ENCODE measurements at places on chromosomes 2 and 18.
A peak's percentile ranks its signal among the peaks of the same experiment; 100 is the strongest.

DNA sequence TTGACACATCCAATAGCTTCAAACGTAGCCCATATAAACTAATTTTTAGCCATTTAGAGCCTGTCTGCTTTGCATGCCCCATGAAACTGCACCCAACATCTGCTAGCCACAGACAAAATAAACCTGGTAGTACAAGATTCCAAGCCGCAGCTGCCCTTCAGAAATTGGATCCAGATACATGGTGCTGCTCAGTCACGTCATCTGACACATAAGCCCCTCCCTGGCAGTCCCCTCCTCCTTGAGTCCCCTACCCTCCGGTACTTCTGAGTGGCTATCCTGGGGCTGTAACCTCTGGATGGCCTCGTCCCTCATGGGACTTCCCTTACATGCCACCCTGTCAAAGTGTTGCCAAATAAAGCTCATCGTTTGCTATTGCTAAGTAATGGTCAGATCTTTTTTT, 33.8 kb downstream of the PROC start:
- no peak for DNase-seq

DNA sequence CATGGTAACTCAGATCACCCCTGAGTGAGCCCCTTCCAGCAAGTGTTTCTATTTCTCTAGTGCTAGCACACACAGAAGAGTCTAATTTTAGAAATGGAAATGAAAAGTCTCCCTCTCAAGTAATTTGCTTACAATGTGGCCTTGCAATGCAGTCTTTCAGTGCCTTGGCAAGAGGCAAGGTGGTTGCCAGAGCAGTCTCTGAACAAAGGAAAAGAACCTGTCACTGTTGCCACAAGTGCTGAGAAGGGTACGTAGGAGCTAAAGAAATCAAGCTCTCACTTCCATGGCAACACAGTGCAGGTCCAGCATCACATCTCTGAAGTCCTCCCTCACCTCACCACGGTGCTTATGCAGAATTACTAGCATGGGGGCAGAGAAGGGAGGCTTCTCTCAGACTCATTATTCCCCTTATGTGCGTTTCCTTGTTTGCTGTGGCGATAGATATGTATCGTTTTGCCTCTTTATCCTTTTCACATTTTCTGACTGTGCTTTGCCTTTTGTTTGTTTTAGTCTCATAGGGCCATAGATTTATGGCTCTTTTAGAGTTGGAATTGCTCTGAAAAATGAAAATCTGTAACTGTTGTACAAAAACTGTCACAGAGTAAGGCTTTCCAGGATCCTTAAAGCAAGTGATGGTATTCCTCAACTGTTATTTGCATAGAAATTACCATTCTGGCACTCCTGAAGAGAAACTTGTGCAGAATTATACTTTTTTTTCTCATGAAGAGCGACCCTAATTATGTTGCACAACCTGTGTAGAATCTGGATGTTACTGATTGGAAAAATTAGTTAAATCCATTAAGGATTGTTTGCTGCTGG, 164.8 kb downstream of the CCDC85A start:
- no peak for DNase-seq

DNA sequence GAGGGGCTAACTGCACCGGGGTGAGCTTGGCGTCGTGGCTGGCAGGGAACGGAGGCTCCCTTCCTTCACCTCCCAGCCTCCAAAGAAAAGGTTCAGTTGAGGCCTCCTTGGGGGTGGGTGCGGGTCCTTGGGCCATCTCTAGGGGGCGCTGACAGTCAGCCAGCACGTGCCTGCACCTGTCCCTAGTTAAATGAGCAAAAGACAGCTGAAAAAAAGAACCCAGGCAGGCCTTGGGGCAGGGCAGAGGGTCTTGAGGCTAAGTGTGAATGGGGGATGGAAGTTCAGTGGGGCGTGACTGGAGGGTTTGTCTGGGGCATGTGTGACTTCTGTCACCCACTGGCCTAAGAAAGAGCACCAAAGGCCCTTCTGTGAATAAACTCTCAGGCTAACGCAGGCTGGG, 56.4 kb downstream of the ZFP36L2 start:
- no peak for DNase-seq

- peak; percentile 82 for DNase-seq
Observed at GRCh38 chr18:22604390-22604985, 186.8 kb upstream of the CTAGE1 start.

GRCh38 chr2:219272995-219273394, 6.2 kb upstream of the DNAJB2 start:
- no peak for DNase-seq

DNA sequence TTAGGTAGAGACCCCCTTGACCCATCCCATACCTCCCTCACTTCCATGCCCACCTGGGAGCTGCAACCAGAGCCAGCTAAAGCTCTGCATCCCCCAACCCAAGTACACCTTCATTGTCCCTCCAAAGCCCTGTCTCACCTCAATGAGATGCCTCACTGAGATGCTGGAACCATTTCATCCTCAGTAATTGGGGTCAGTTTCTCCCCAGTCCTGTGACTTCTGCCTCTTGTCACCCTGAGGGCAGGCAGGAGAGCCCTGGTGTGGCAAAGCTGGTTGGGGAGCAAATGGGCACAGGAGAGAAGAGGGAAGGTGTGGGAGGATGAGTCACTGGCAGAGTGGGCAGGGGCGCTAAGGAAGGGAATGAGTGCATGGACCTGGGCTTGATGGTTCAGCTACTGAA, 27.9 kb upstream of the NT5DC4 start:
- DNase-seq = no peak

Data from tibial artery (tissue), 4 donors.